Kidney epithelial cell (primary cell): ENCODE measurements at places on chromosomes 5 and 9. TPM values are rescaled to one million over a fixed set of nuclear protein-coding genes. Genes with fewer than 3 reads are reported as not detected.

NTRK2 gene
- total RNA-seq, result 0.96 and 1.5 TPM in 2 replicates

CDKN2B gene
- 16.7 and 28.3 TPM in 2 replicates for total RNA-seq

FBP1 gene
- 2.5 and 5.6 TPM in 2 replicates for total RNA-seq

DNA sequence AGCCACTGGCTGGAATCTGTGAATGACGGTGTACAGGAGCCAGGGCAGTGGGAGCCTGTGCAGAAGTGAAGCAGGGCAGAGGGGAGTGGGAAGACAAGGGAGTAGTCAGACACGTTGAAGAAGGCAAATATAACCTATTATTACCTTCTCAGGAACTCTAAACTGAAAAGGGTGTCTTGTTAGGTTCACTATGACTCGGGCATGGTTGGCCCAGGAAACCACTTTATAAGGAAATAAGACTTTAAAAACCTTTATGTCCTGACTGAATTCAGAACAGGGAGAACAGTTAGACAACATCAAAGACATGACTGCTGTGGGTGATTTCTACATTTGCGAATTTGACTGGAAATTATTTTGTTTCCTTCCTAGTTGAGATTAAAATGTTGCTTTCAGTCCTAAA, 107.5 kb downstream of the ACER2 start:
- no peak for DNase-seq

GRCh38 chr9:107363516-107364152, 80.6 kb downstream of the RAD23B start:
- no peak for DNase-seq
